ENCODE measurements at places on chromosomes 3 and 15.

DNA sequence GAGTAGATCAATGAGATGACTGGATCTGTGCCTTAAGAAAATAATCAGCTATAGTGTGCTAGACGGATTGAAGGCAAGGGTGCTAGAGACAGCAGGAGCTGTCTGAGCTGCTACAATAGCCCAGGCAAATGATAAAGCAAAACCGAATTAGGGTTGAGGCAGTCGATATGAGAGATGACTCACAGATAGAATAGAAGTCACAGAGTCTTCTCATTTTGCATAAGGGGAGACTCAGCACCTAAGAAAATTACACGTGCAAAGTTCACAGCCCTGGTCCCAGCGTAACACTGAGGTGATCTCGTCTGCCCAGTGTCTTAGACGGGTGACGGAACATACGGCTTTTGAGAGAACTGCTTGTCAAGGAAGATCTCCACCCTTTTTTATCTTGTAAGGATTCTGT is 11.6 kb downstream of the LPP start:
- DNase-seq = no peak

DNA sequence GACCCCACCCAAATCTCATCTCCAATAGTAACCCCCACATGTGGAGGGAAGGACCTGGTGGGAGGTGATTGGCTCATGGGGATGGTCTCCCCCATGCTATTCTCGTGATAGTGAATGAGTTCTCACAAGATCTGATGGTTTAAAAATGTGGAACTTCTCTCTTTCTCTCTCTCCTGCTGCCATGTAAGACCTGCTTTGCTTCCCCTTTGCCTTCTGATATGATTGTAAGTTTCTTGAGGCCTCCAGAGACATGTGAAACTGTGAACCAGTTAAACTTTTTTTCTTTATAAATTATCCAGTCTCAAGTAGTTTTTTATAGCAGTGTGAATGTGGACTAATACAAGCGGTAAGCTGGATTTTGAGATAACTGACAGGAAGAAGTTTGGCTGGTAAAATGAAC is 60.3 kb upstream of the MBNL1 start:
- no peak for DNase-seq

GRCh38 chr3:156271508-156271907 is 151.1 kb downstream of the KCNAB1 start:
- DNase-seq = no peak

GRCh38 chr3:101521211-101521701 is 8.2 kb upstream of the SENP7 start:
- DNase-seq = no peak

- no peak for DNase-seq
Measured at GRCh38 chr15:58441376-58442070, 9.7 kb downstream of the LIPC start.

DNA sequence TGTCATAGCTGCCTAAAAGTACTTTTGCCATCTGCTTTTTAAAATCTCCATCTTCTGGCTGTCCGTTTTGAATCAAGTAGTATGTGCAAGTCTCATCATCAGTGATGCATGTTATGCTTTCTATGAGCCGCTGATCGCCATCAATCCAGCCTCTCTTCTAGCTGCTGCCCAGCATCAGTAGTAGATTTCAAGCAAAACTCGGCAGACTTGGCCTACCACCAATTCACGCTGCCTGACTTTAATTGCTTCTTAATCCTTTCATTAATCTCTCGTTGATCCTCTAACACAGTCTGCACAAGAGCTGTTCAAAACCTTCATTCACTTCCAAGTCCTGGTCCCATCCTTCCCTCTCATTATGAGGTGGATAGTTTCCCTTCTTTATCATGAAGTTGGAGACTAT is 104.9 kb downstream of the NSUN3 start:
- no peak for DNase-seq

DNA sequence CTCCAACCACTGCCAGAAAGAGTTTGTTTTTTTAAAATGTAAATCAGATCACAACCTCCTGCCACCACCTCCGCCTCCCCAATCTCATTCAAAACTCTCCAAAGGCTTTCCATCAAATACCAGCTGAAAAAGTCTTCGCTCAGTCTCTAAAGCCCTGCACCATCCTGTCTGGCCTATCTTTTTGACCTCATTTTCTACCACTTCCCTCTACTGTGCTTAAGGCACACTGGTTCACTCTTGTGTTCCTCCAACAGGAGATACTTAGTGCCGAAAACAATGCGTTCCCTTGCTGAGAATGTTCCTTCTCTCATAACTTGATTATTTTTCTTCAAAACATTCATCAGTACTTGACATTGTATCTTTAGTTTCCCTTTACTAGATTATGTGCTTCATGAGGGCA is 3.5 kb downstream of the BTBD1 start:
- DNase-seq = no peak

GRCh38 chr3:104032283-104032682 is 1334.4 kb upstream of the ALCAM start:
- DNase-seq = no peak

- no peak for DNase-seq
Measured at GRCh38 chr3:193885832-193886231, 250.1 kb upstream of the HES1 start.

DNA sequence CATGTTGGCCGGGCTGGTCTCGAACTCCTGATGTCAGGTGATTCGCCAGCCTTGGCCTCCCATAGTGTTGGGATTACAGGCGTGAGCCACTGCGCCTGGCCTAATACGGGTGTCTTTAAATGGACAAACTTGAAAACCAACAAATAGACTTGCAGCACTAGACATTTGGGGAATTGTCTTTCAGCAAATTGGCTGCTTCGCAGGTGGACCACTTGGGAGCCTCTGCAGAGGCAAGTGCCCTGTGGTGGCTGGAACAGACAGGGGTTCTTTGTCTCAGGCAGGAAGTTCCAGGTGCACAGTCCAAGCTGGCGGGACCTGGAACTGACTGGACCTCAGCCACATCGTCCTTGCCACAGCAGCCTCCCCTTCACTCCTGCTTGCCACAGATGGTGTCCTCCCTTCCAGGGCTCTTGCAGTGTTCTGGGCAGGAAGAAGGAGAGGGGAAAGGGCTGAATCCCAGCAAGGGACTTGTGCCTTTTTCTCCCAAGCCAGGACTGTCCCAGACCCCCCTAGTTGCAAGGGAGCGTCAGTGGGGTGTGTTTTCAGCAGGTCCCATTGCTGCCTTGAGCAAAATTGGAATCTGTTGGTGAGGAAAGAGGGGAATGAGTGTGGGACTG is 94.3 kb downstream of the TBC1D2B start:
- DNase-seq = no peak

DNA sequence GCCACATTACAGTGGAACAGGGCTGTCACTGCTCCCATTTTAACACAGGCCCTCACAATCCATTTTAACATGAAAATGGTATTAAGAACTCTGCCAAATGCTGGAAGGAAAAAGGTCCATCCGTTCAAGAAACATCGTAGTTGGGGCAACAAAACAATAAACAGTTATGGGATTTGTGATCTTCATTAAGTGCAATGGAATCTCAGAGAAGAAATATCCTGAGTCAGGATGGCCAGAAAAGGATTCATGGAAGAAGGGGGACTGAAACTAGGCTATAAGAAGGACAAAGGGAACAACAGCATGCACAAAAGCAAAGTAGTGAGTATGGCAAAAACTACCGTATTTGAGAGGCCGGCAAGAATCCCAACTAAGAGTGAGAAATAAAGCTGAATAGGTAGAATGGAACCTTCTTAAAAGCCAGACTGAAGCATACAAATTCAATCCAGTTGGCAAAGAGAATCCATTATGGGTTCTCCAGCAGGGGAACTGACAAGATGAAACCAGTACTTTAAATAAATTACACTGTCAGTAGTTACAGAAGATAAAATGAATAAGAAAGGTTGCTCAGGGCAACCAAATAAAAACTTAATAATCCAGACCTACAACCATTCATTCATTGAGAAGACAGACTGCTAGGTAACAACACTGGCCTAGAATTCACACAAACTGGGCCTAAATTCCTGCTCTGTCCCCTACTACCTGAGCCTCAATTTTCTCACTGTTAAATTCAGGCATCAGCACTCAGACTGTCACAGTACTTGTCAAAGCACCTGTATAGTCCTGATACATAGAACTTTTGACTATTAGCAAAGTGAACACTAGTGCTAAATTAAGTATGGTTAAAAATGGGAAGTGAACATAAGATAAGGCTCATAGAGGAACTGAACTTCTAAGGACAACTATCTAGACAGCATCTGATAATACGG is 6.3 kb downstream of the TBL1XR1 start:
- no peak for DNase-seq

DNA sequence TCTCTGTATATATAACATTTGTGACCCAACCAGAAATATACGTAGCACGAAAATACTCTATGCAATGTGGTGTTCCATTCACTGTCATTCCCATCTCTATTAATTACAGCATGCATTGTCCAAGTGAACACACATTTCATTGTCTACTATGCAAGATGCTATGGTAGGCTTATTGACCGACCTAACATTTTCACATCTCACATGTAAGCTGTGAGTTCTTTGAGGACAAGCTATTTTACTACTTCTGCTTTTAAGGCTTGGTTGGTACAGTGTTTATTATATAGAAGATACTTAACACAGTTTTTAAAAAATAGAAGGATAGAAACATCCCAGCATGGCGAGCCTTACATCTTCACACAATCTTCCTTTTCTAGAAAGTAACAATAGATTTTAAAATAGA is 164.4 kb downstream of the KLHL25 start:
- no peak for DNase-seq

DNA sequence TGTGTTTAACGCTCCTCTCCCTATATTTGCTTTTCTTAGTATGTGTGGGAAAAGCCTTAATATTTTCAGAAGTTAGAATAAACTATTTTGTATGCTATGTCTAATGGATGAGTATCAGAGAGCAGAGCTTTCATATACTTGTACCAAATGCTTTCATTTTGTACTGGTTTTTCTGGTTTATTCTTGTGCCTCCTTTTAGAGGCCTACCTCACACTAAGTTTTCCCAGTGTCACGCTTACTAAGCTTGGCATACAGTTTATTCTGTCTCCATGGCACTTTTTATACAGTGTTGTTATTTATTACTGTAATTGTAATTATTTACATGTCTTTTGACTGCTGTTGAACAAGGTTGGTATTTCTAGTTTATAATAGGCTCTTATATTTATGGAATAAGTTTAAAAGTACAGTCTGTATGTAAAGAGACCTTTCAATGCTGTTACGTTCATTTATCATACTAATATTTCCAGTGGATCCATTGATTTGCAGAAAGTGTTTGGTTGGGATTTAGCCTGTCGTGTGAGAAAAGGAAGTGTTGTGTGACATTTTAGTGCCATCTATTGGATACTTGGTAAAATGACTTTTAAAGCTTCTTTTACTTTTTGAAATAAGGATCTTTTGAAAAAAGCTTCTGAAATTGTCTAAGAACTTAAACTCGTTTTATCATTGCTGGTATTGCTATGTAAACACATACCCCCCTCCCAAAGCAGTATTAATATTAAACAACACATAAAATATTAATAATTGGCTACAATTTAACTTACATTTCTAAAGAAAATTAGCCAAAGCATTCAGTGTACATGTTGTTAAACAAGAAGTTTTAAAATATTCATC is 5.2 kb upstream of the EBLN2 start:
- peak; percentile 42 for DNase-seq

DNA sequence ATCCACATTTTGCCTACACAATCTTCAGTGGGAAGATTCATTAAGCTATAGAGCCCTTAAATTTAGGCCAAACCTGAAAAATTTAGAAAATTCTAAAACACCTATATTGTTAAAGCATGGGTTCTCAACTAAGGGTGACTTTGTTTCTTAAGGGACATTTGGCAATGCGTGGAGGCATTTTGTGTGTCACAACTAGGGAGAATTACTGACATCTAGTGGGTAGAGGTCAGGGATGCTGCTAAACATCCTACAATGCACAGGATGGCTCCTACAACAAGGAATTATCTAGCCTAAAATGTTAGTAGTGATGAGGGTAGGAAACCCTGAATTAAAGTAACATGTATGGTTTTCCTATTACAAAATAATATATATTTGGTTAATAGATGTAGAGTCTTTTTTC is 55.8 kb downstream of the TBC1D5 start:
- peak; percentile 13 for DNase-seq

GRCh38 chr3:67655364-67656121 is 1.1 kb upstream of the SUCLG2 start:
- no peak for DNase-seq

GRCh38 chr3:46400000-46400734 is 6.7 kb downstream of the CCR5AS start:
- no peak for DNase-seq

- no peak for DNase-seq
Measured at GRCh38 chr15:64949383-64950186, 37.9 kb downstream of the ANKDD1A start.

DNA sequence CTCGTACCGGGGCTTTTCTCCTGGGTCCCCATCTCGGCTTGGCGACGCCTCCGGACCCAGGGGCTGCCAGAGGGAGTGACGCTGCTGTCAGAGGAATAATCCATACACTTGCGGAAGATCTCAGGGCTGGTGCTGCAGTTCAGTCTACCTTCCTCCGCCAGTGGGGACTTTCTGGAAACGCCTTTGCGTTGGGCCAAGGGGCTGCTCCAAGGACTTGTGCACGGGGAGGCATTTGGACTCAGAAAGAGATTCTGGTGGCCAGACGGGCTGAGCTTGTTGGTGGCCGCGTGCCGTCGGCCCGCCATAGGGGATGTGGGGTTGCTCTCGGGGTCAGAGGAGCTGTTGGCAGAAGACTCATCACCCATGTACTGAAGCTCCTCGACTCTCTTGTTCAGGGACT is 21.8 kb downstream of the LARP6 start:
- DNase-seq = no peak

- DNase-seq = no peak
Measured at GRCh38 chr3:111979434-111980038, 710 bp downstream of the ABHD10 start.

Data from SK-N-SH (cell line).